ENCODE measurements at places on chromosomes 11 and 22.

DNA sequence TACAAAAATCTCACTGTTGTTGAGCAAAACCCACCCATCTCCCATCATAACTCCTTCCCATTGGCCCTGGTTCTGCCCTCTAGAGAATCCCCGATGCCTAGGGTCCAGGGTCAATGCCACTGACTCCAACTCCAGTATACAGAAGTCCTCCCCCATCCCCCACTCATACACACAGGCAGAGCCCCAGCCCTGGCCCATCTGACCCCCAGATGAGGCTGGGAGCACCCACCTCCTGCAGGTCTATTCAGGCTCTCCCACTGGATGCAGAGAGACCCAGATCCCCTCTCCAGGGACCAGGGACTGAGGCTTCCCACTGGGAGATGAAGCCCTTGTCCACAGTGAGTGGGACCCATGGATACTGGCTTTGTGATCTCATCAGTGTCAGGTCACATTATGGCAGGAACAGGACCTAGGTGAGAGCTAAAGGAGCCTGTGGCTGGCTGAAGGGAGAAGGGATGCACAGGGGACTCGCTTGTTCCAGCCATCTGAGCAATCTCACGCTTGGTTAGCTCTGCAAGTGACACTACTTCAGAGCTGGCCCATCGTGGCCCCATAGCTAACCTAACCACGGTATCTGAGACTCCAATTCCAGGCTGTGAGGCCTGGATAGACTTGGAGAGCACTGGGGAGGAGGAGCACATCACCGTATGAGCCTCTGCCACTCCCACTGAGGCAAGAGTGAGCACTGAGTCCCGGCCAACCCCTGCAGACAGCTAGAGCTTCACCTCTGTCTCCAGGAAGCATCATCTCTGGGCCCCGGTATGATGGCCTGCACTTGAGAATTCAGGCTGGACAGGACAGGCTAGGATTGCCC is 35.7 kb downstream of the TRIM29 start:
- DNase-seq = no peak

- DNase-seq = no peak
Measured at GRCh38 chr11:111633756-111634362, 31.6 kb downstream of the SIK2 start.

DNA sequence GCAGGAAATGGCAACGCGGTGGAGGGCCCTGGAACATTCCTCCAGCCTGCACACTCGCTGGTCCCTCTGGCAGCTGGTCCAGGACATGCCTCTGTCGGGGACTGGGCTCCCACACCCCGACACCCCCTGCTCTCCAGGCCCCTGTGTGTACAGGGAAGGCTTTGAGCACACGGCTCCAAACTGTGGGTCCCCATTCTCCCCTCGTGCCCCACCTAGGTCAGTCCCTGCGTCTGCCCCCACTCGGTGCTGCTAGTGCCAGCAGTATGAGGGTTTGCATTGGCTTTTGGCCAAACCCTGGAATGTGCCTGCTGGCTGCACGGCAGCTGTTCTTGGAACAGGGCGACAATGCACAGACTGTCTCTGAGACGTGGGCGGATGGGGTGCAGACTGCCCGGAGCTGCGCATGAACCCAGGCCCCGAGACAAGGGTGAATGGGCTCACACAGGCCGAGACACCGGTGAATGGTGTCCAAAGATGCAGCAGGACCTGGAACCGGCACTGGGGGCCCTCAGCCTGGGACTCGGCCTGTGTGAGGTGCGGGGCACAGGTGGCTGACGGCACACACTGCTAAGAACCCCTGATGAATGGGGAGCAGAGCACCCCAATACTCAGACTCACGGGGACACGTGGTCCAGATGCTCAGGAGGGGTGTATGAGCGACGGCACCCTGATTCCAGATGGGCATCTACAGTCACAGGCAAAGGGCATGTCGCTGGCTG is 7.5 kb upstream of the SYT8 start:
- DNase-seq = peak; percentile 16

GRCh38 chr11:8168485-8169257 is at the start of gene RIC3:
Gene RIC3, minus strand, starts transcription at chr11:8169025. Its CDS starts 36 bp downstream, at chr11:8168989.
- DNase-seq = no peak

GRCh38 chr11:122804796-122805195 is 33.5 kb upstream of the CRTAM start:
- no peak for DNase-seq

GRCh38 chr22:42943981-42944380 is 71.0 kb downstream of the PACSIN2 start:
- no peak for DNase-seq

DNA sequence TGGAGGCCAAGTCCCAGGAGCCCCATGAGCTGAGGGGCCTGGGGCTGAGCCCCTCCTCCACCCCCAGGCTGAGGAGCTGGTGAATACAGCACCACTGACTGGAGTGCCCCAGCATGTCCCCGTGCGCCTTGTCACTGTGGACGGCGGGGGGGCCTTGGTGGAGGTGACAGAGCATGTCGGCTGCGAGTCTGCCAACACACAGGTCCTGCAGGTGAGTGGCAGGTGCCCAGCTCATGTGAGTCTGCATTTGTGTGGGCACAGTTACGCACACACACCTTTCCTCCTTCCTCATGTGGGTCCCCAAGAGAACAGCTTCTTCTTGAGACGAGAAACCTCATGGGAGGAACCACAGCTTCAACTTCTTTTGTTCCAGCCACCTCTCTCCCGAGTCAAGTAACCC is 7.7 kb downstream of the TMEM132A start:
- DNase-seq = no peak

GRCh38 chr11:134469627-134470026 is 57.6 kb upstream of the B3GAT1 start:
- no peak for DNase-seq

GRCh38 chr11:61152816-61153592 is 8.2 kb downstream of the VPS37C start:
- DNase-seq = peak; percentile 64

GRCh38 chr11:88051396-88051795 is 123.8 kb downstream of the RAB38 start:
- DNase-seq = peak; percentile 6

DNA sequence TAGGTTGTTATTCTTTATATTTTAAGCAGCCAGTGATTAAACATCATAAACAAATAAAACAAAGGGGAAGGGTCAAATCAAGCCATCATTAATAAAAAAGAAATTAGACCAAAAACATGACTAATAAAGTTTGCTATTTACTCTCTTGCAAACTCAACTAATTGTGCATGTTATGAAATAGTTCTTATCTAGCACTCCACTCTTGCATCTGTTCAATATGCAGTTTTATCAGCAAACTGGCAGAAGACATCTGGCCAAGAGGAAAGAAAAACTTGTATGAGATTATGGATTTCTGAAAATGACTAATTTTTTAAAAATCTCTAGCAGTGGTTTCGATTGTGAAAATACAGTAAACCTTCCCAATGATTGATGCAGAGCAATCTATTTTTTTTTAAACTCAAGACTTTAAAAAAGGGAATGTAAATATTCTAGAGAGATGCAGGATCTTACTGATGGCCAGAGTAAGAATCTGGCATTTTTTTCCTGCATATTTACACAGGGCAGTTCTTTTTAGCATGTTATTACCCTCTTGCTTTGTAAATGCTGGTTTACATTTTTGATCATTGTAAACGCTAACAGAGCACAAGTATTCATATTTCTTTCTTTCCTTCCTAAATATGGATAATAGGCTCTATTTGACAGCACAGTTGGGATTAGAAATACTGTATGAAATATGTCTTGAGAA is 83.3 kb downstream of the GRIA4 start:
- no peak for DNase-seq

DNA sequence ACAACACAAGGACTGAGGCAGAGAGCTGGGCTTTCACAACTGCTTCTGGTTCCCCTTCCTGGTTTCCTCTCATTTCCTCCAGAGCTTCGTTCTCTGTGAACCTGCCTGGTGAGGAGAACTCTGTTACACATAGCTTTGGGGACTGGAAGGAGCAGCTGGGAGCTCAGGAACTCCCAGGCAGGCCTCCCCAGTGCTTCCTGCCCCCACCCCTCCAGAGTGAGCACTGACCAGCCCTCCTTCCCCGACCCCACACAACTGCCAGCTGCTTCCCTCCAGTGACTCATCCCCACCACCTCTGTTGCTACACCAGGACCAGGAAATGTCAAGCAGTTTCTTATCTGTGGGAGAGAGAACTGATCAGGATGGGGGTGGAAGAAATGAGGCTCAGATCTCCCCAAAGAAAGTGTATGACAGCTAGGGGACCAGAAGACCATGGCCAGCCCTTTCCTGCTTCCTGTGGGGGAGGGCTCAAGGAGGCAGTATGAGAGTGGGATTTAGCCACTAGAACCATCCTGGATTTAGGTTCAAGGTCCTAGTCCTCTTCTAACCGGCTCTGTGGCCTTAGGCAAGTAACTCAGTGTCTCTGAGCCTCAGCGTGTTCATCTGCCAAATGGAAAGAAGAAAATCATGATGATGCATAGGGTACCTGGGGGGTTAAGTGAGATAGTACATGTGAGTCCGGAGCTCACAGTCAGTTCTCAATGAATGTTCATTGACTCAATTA is 4.5 kb upstream of the TP53I11 start:
- DNase-seq = peak; percentile 20

- DNase-seq = peak; percentile 32
Measured at GRCh38 chr11:77065878-77066228, 918 bp upstream of the CAPN5 start.

GRCh38 chr11:118913411-118914125 is 12.2 kb downstream of the BCL9L start:
- no peak for DNase-seq

- DNase-seq = peak; percentile 75
Measured at GRCh38 chr22:42369250-42370041, 62.8 kb downstream of the NFAM1 start.

DNA sequence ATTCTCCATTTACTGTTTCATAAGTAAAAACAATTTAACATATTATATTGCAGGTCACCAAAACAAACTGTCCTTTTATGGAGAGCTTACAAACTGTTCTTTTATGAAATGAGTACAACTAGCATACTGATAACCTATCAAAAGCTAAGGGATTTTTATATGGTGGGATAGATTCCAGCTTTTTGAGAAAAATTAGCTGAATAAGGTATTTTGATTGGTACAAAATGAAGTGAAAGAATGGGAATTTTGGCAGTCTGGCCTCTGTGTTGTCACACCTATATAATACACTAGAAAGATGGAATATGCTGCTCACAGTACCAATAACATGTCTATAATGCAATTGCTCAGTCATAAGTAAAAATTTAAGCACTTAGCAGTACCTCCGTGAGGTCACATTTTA is 11.4 kb downstream of the TRAF6 start:
- no peak for DNase-seq

DNA sequence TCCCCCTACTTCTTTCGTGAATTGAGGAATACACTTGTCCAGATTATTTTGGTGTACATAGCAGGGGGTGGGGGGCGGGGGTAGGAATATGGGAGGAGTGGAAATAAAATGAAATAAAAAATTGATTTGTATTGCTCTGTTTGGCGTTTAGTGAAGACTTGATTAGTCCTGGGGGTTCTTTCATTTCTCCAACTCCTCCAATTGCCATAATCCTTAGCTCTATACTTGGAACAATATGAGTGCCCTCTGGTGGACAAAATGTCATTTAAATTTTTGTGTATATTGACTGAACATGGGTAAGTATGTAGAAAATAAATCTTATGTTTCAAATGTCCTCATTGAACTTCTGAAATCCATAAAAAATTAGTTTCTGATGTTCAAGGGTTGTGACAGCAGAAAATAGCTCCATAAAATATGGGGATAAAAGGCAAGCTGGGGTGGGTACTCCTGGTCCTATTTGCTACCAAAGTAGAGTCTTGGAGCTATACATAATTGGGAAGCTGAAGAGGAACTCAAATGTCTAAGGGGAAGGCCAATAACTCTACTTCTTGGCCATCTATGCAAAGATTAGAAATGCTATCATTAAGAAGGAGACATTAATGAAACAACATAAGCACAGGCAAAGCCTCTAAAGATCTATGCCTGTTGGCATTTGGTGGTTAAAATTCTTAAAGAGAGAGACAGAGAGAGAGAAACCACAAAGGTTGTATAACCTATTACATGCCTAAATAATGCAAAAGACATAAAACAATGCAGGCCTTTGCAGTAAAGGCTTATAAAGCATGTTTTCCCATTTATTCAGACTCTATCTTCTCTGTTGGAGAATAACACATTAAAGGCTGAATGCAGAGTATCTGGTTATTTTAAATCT is 421.6 kb downstream of the METTL15 start:
- DNase-seq = peak; percentile 53

- no peak for DNase-seq
Measured at GRCh38 chr11:2928605-2929530, at the start of gene PHLDA2. Gene PHLDA2, minus strand, starts transcription at chr11:2929420. Its CDS starts 56 bp downstream, at chr11:2929364.

DNA sequence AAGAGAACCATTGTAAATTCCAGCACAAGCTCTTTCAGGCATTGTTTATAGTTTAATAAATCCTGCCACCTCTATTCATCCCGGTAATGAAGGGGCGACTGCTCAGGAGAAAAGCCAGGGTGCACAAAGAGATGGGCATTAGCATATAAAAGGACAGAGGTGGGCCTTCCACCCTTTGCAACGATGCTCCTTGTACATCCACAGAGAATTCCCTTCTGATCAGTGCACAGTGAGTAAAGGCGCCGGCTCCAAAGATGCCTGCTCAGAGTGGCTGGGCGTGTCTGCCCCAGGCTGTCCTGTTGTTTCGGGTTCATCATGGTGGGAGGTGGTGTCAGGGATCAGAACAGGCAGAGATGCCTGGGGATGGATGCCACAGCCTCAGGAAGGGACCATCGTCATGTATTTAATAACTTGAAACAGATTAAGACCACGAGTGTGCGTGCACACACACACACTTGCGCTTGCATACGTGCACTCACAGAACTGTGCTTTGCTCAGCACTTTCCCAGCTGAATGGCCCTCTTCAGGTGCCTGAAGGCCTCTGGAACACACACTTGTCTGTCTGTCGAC is 305.0 kb downstream of the TBC1D22A start:
- DNase-seq = no peak

- no peak for DNase-seq
Measured at GRCh38 chr22:23693979-23694680, 3.3 kb downstream of the RGL4 start.

GRCh38 chr11:76599041-76600013 is 71.2 kb downstream of the LRRC32 start:
- no peak for DNase-seq

DNA sequence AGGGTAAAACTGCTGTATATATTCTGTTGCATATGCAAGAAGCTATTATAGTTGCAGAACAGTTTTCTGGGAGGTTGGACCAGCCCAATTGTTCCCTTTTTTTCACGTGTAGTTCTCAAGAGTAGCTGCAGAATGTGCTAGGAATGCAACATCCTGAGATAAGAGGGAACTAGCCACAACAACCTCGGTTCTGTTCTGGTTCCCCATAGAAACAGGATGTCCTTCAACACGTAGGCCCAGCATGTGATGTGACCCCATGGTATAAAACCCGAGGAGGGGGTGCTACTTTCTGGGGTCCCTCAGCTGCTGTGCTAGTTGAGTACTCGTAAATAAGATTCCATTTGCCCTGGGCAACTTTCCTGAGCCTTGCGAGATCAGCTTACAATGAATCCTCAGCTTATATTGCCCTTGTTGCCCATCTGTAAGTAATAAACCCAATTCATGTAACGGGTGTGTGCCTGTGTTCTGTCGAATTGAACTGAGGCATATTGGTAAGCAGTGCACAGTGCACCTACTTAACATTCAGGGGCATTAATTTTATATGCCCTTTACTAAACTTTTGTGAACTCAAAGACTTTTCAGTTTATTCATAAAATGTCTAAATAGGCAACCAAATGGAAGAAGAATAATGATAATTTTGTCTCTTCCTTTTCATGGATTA is 23.0 kb upstream of the TRAF6 start:
- no peak for DNase-seq

- no peak for DNase-seq
Measured at GRCh38 chr22:44182588-44183286, 2.0 kb downstream of the PARVG start.

- no peak for DNase-seq
Measured at GRCh38 chr11:130474637-130475400, 26.4 kb downstream of the ADAMTS15 start.

- DNase-seq = no peak
Measured at GRCh38 chr11:91293119-91293518, 931.5 kb upstream of the FAT3 start.
